ENCODE measurements at places on chromosomes 2 and 18.

- DNase-seq = no peak
Observed at GRCh38 chr2:217052856-217053577, 193.2 kb upstream of the TNP1 start.

GRCh38 chr2:119250718-119251290, 27.2 kb downstream of the STEAP3 start:
- no peak for DNase-seq

DNA sequence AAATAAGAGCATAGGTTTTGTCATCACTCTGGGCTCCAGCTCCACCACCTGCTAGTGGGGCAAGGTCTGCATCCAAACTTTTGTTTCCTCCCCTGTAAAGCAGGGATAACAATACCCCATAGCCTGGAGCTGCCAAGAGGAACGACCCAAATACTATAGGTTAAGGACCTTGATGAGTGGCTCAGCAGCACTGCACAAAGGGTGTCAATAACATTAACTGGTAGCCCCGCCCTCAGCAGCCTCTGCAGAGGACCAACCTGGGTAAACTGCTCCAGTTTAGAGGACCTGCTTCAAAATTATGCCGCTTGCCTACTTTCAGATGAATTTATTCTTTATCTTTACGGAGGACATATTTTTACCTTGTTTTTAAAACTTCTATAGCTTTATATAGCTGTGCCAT, 65.8 kb upstream of the RIOK3 start:
- no peak for DNase-seq

DNA sequence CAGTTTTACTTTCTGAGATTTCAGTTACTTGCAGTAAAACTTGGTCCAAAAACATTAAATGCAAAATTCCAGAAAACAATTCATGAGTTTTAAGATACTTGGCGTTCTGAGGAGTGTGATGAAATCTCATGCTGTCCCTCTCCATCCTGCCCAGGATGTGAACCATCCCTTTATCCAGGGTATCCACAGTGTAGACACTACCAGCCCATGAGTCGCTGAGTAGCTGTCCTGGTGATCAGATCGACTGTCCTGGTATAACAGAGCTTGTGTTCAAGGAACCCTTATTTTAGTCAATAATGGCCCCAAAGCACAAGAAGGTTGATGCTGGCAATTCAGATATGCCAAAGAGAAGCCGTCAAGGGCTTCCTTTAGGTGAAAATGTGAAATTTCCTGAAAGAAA, 3.2 kb downstream of the SP100 start:
- no peak for DNase-seq

DNA sequence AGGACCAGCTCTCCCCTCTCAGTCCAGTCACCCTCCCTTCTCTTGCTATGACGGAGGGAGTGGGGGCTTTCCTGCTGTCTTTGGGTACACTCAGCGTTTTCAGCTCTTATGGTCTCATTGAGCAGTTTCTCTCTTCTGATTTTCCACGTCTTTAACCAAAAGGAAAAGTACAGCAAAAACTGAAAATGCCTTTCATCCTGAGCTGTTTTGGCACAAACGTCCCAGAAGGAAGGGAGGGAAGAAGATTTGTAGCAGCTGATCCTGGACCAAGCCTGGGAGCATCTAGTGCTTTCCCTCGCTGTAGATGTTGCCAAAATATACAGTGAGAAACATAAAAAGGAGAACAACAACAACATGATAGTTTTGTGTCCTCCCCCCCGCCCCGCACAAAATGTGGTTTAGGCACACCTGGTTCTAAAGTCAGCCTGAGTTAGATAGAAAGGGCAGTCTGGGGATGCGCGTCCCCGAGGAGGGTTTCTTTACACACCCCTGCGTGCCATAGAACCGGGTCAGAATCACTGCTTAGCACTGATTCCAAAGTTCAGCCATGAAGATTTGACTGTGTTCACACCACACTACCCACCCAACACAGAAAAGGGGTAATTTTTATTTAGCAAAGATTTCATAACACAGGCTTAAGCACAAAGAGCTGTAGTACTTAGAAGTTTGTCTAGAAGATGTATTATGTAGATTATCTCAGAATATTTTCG, 53.4 kb downstream of the SLC40A1 start:
- DNase-seq = no peak

GRCh38 chr2:162212366-162212765, 30.9 kb downstream of the FAP start:
- peak; percentile 75 for DNase-seq

DNA sequence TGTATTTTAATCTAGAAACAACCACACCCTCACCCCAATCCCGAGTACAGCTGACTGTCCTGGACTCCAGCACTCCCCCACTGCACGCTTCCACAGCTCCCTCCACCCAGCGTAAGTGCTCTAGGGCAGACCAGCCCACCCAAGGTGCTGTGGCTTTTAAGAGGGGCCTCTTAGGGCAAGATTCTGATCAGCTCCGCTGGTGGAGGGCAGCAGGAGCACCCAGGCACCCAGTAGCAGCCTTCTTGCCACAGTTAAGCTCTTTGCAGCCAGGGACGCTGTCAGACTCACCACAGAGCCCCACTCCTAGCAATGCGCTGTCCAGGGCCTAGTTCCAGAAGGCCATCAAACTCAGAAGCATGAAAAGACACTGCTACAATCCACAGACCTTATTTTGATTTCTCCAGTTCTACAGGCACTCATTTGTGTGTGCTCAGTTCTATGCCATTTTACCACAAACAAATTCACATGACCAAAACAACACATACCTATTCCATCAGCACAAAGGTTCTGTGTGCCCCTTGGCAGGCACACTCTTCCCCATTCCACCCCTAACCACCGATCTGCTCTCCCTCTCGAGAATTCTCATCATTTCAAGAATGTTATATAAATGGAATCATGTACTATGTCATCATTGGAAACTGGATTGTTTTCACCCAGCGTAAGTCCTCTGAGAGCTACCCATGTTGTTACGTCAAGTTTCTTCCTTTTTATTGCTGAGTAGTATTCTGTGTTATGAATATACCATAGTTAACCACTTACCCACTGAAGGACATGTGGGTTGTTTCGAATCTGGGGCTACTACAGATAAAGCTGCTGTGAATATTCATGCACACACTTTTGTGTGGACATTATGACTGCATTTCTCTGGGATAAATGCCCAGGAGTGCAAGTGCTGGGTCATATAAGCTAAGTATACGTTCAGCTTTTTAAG, 40.4 kb downstream of the PTPN2 start:
- DNase-seq = no peak

GRCh38 chr2:223366566-223366965, 235.6 kb downstream of the SCG2 start:
- no peak for DNase-seq

DNA sequence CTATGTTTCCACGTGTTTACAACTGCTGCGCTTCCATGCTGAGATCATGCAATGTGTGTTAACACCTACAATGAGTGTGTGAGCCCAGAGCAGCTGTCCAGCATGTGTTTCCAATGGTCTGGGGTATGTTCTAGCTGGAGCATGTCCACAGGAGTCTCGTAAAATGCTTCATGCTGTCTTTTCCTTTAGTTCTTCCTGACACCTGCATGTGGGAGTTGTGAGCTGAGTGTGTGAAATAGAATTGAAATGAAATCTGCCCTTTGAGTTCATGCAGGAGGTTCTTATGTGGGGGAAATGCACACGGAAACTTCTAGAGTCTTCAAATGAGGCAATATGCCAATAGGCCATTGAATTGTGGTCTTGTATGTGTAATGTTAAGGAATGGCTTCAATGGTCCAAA, 205.1 kb downstream of the RND3 start:
- no peak for DNase-seq

DNA sequence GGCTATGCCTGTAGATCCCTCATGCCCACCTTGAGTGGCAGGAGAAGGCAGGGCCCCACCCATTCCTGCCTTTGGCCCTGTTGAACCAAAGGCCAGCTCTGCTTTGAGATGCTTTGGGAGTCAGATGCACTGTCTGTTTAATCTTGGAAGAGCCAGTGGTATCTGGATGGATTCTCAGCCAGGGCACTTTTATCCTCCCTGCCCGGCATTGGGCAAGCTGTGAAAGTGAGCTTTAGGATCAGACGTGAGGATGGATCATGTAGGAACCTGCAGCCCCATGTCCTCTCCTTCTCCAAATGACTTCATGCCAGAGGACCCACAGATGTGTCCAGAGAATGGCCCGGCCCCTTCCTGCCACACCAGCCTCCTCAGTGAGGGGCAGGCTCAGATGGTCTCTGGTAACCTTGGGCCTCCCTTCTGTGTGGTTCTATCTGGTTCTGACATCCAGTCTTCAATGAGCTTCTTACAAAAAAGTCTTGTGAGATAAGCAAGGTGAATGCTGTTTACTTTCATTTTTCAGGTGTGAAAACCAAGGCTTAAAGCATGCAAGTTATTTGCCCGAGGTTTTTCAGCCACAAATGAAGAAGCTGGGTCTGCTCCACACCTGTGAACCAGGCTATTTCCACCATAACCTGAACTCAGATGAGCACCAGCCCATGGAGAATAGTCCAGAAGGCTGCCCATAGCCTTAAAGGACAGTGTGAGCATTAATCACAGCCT, 123.8 kb downstream of the KCTD1 start:
- DNase-seq = no peak

All from adipocyte (in vitro differentiated cells).